Lung (tissue), 17 donors: ENCODE measurements at places on chromosomes 7 and 10. TPM values are rescaled to one million over a fixed set of nuclear protein-coding genes. Genes with fewer than 3 reads are reported as not detected.

- H3K36me3 ChIP-seq: no peaks in the 10 kb centered on the region
- H3K4me3 ChIP-seq: no peak overlapping the region
- H3K27me3 ChIP-seq: no peaks in the 10 kb centered on the region
- no peaks in the 10 kb centered on the region for H3K4me1 ChIP-seq
- peak; percentile 78 for DNase-seq
Measured at GRCh38 chr10:60148266-60148840, 241.3 kb downstream of the ANK3 start.

CD36 gene
- 155 TPM for total RNA-seq

DNA sequence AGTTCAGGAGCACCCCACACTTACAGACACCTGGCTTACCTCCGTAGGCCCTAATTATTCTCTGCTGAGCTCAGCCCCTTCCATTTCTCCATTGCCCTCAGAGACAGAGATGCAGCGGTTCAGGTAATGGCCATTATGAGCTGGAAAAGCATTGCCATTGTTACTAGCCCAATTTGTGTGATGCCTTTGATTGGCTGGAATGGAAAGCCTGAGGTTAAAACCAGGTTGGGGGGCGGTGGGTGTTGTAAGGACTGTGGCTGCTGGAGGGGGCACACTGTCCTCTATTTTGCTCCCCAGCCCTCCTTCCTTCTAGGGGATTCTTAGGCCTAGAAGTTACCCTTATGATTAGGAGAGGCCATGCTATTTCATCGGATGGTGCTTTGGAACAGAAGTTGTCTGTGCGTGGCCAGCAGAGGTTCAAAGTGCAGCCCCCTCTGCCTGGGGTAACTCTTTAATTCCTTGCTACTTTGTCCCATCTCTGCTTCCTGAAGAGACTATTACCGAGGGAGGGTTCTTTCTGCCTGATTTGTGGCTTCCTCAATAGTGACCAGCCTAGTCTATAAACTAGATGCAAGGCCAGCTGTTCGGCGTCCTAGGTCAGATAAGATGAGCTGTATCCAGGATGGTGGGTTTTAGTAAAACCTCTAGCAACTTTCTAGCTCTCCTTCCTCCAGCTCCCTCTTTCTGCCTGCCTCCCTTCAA lies 14.2 kb upstream of the ACSL5 start:
- peak overlapping the region; percentile 82 for H3K27ac ChIP-seq
- no peaks in the 10 kb centered on the region for H3K27me3 ChIP-seq

LAMB4 gene
- total RNA-seq: 0.63 TPM

CTAGE8 gene
- total RNA-seq: 0.92 TPM

GRCh38 chr7:2640482-2640830 lies 8.7 kb downstream of the TTYH3 start:
- no peaks in the 10 kb centered on the region for H3K27me3 ChIP-seq
- no peak for DNase-seq
- H3K4me1 ChIP-seq: peaks cover 68% of the 10 kb centered on the region
- H3K36me3 ChIP-seq: no peaks in the 10 kb centered on the region
- H3K4me3 ChIP-seq: no peak overlapping the region

GRCh38 chr10:96764425-96765060 lies 44.2 kb upstream of the PIK3AP1 start:
- no peaks in the 10 kb centered on the region for H3K27me3 ChIP-seq
- H3K36me3 ChIP-seq: no peaks in the 10 kb centered on the region
- no peak overlapping the region for H3K4me3 ChIP-seq
- H3K4me1 ChIP-seq: no peaks in the 10 kb centered on the region
- no peak overlapping the region for H3K27ac ChIP-seq

GRCh38 chr10:132420981-132421846 lies 24.2 kb downstream of the PWWP2B start:
- H3K4me1 ChIP-seq: peaks cover 50% of the 10 kb centered on the region
- H3K27ac ChIP-seq: peak overlapping the region; percentile 62
- no peak overlapping the region for H3K4me3 ChIP-seq
- DNase-seq: peak; percentile 82
- H3K27me3 ChIP-seq: no peaks in the 10 kb centered on the region

ANKRD61 gene
- not detected for total RNA-seq

IKZF1 gene
- total RNA-seq: 20.7 TPM

DNA sequence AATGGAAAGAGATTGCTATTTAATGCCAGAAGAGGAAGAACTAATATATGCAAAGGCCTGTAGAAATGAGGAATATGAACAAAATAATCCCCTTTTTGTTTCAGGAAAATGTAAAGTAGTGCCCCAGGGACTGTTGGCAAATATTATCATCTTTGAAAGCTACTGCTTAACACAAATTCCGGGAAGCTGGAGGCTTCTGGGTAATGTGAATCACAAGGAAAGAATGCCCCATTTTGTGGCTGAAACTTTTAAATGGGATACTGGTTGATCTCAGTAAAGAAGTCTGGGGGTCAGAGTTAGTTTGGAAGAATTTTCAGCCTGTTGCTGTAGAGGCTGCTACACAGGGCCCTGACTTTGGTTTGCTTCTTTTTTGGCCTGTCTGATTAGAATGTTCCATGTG lies 141.0 kb downstream of the PTEN start:
- no peak overlapping the region for H3K27ac ChIP-seq
- no peaks in the 10 kb centered on the region for H3K36me3 ChIP-seq
- no peak overlapping the region for H3K4me3 ChIP-seq
- H3K27me3 ChIP-seq: no peaks in the 10 kb centered on the region
- no peaks in the 10 kb centered on the region for H3K4me1 ChIP-seq

DNA sequence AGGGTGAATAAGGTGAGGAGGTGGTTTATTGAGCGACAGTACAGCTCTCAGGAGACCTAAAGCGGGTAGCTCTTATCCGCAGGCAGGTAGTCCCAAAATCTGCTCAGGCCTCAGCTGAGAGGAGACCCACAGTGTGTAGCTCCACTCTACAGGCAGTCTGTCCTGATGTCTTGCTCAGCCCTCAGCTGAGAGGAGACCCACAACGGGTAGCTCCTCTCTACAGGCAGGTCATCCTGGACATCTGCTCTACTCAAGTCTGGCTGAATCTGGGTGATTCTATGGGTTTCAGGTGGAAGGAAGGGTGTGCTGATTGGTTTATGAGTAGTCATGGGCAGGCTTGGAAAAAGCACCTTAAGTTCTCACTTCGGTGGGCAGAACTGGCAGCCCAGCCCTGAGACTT lies 55.6 kb upstream of the ABCB5 start:
- H3K4me3 ChIP-seq: no peak overlapping the region
- no peaks in the 10 kb centered on the region for H3K4me1 ChIP-seq
- H3K27me3 ChIP-seq: no peaks in the 10 kb centered on the region
- H3K36me3 ChIP-seq: no peaks in the 10 kb centered on the region
- H3K27ac ChIP-seq: no peak overlapping the region
- DNase-seq: no peak

- H3K27me3 ChIP-seq: no peaks in the 10 kb centered on the region
- H3K36me3 ChIP-seq: no peaks in the 10 kb centered on the region
- no peak for DNase-seq
- peaks cover 6% of the 10 kb centered on the region for H3K4me1 ChIP-seq
- H3K4me3 ChIP-seq: no peak overlapping the region
Measured at GRCh38 chr7:132499487-132499886, 76.8 kb downstream of the PLXNA4 start.

CALCR gene
- 0.20 TPM for total RNA-seq

- H3K27ac ChIP-seq: no peak overlapping the region
- DNase-seq: no peak
- no peak overlapping the region for H3K4me3 ChIP-seq
Measured at GRCh38 chr10:6161921-6162320, 40.8 kb upstream of the PFKFB3 start.

- H3K27ac ChIP-seq: peak overlapping the region; percentile 60
- no peak overlapping the region for H3K4me3 ChIP-seq
- H3K27me3 ChIP-seq: no peaks in the 10 kb centered on the region
- H3K36me3 ChIP-seq: no peaks in the 10 kb centered on the region
- DNase-seq: no peak
Measured at GRCh38 chr10:30529373-30529998, 95.5 kb downstream of the MAP3K8 start.

TAS2R41 gene
- not detected for total RNA-seq

DNA sequence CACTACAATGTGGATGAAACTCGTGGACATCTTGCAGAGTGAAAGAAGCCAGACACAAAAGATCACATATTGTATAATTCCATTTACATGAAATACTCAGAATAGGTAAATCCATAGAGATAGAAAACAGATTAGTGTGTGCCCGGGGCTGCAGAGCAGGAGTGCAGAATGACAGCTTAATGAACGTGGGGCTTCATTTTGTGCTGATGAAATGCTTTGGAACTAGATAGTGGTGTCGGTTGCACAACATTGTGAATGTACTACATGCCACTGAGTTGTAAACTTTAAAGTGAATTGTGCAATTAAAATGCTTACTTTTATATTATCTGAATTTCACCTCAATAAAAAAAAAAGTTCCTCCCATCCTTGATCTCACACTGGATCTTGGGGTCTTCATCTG lies 31.8 kb upstream of the CARD11 start:
- DNase-seq: no peak
- H3K27me3 ChIP-seq: no peaks in the 10 kb centered on the region
- no peak overlapping the region for H3K27ac ChIP-seq
- no peak overlapping the region for H3K4me3 ChIP-seq
- no peaks in the 10 kb centered on the region for H3K4me1 ChIP-seq

GRCh38 chr7:133292631-133293030 lies 39.8 kb downstream of the EXOC4 start:
- no peaks in the 10 kb centered on the region for H3K27me3 ChIP-seq
- H3K27ac ChIP-seq: no peak overlapping the region
- H3K36me3 ChIP-seq: peaks cover 5% of the 10 kb centered on the region
- no peak overlapping the region for H3K4me3 ChIP-seq
- no peaks in the 10 kb centered on the region for H3K4me1 ChIP-seq

DNA sequence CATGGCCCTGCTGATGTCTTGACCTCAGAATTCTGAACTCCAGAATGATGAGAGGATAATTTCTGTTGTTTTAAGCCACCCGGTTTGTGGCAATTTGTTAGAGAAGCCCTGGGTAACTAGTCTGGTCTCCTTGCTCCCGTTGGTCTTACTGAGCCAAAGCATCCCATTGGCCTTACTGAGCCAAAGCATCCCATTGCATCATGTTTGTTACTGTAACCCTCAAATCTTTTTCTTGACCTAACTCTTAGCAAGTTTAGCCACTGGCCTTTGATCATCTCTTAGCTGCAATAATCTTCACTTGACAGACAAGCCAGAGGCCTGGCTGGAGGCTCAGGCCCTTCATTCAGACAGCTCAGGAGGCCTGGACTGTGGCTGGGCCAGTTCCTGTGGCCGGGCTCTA lies 21.8 kb downstream of the TBXAS1 start:
- no peaks in the 10 kb centered on the region for H3K36me3 ChIP-seq
- DNase-seq: no peak

GRCh38 chr10:80474597-80474910 lies 20.4 kb downstream of the TSPAN14 start:
- H3K4me3 ChIP-seq: no peak overlapping the region
- peaks cover 8% of the 10 kb centered on the region for H3K4me1 ChIP-seq
- H3K27ac ChIP-seq: no peak overlapping the region
- peaks cover 4% of the 10 kb centered on the region for H3K36me3 ChIP-seq

GRCh38 chr7:19982841-19983835 lies 209.7 kb upstream of the TMEM196 start:
- no peak overlapping the region for H3K27ac ChIP-seq
- peak; percentile 70 for DNase-seq
- no peaks in the 10 kb centered on the region for H3K4me1 ChIP-seq

GRCh38 chr10:124378881-124379471 lies 39.7 kb downstream of the OAT start:
- H3K36me3 ChIP-seq: no peaks in the 10 kb centered on the region
- H3K27ac ChIP-seq: no peak overlapping the region

NPC1L1 gene
- total RNA-seq: 0.03 TPM

GRCh38 chr7:151207804-151208203 lies 2.5 kb downstream of the H2BK1 start:
- DNase-seq: peak; percentile 60
- peaks cover 8% of the 10 kb centered on the region for H3K4me1 ChIP-seq
- no peak overlapping the region for H3K27ac ChIP-seq
- H3K4me3 ChIP-seq: no peak overlapping the region

DNA sequence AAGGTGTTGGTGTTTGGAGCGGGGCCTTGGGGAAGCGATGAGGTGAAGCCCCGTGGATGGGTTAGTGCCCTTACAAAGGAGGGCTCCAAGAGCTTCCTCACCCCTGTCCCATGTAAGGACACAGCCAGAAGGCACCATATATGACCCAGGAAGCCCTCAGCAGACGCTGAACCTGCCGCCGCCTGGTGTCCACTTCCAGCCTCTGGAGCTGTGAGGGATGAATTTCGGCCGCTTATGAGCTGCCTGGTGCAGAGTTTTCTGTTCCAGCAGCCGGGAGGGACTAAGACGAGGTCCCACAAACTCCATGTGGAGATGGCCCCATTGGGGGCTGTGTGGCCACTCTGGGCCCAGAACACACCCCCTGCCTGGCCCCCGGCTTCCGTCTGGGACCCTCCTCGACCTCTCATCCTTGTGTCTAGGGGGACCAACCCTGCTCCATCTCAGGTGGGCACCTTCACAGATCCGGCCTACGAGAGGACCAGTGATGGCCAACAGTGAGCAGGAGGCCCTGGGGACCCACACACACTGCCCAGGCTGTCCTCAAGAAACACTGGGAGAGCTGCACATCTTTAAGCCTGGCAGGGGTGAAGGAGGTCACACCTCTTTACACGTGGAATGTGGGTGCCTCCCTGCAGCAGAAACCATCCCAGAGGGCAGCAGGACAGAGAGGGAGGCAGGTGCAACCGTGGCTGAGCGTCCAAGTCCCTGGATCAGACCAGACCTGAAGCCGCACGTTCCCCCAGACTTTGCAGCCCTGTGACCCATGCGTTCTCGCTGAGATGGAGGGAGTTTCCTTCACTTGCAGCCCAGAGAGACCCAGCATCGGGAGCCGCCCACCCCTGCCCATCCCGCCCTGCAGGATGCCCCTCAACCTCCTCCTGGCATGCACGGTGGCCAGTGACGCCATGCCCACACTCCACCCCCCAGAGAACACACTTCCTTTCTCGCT lies 96.1 kb downstream of the PDGFA start:
- H3K27ac ChIP-seq: no peak overlapping the region
- H3K27me3 ChIP-seq: peaks cover 4% of the 10 kb centered on the region
- H3K4me3 ChIP-seq: no peak overlapping the region
- no peaks in the 10 kb centered on the region for H3K36me3 ChIP-seq

UNCX gene
- total RNA-seq: not detected

DNA sequence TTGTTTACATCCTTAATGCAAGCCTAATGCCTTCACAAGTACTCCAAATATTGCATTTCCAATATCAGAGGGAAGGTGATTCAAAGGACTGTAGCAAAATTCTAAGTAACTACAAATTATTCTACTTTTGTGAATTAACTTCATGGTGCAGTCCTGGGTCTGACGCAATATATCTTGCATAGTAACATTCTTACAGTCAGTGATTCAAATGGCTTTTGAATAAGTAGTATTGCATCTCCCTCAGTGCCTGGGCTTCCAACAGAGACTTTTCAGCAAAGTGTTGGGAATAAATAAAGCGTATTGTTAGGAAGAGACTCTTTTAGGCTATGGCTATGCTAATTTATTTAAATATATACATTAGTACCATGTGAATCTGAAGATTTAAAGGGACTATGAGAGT lies 564.7 kb upstream of the COBL start:
- no peak for DNase-seq
- no peak overlapping the region for H3K4me3 ChIP-seq
- no peaks in the 10 kb centered on the region for H3K36me3 ChIP-seq
- no peak overlapping the region for H3K27ac ChIP-seq
- H3K4me1 ChIP-seq: no peaks in the 10 kb centered on the region

- H3K4me3 ChIP-seq: no peak overlapping the region
- no peak for DNase-seq
- H3K4me1 ChIP-seq: no peaks in the 10 kb centered on the region
- H3K27ac ChIP-seq: no peak overlapping the region
Measured at GRCh38 chr10:58104351-58104751, 163.3 kb downstream of the IPMK start.

- no peaks in the 10 kb centered on the region for H3K4me1 ChIP-seq
- no peak for DNase-seq
- no peaks in the 10 kb centered on the region for H3K36me3 ChIP-seq
- no peak overlapping the region for H3K27ac ChIP-seq
Measured at GRCh38 chr10:49559476-49559875, 20.6 kb upstream of the ERCC6 start.

SEMA3D gene
- 49.0 TPM for total RNA-seq
